ENCODE measurements at places on chromosomes 6 and 20. TPM values are rescaled to one million over a fixed set of nuclear protein-coding genes. Genes with fewer than 3 reads are reported as not detected.

GRCh38 chr6:86937219-86938079, at the start of gene HTR1E:
HTR1E (plus strand) TSS chr6:86937528; CDS start chr6:87015335, 77,807 bp downstream.
- DNase-seq = peak; percentile 49

DNA sequence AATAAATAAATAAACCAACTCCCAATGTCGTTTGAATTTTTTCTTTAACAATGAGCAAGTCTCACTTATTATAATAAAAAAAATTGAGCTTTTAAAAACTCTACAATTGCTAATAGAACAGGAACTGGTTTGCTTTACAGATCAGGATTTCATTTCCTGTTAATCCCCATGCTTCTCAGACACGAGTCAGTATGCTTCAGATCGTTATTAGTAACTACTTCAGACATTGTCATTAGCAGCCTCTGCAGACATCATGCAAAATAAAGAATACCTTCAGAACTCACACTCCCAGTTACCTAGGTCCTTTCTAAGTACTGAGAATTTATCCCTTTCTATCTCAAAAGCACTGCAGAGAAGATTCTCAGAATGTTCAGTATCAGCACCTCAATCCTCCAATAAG, 10.0 kb upstream of the FAM210B start:
- DNase-seq = no peak

MOXD1 gene
- 17.6 TPM for total RNA-seq

GRCh38 chr6:25171301-25171700, 107.9 kb upstream of the CARMIL1 start:
- no peak for DNase-seq

DNA sequence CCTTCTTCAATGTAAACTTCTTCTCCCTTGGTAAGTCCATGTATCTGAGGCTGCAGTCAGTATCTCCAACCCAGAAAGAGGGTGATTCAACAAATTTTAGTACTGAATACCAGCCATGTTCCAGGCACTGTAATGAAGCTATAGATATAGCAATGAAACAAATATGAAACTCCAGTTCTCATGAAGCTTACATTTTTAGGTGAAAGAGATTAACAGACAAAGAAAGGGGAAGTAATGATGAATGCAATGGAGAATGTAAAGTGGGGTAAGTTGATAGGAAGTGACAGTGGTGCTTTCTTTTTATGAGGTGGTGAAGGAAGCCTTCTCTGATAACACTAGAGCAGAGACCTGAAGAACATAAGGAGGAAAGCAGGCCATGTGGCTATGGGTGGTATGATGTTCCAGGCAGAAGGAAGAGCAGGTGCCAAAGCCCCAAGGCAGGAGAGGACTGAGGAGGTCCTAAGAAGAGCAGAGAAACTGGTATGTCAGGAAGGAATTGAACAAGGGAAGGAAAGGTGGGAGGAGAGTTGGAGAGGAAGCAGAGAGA, 143.6 kb downstream of the TFAP2B start:
- DNase-seq = no peak
